ENCODE measurements at places on chromosomes 2 and 18. TPM values are rescaled to one million over a fixed set of nuclear protein-coding genes. Genes with fewer than 3 reads are reported as not detected.

Gene IL36G
- total RNA-seq, result not detected

Gene FHOD3
- total RNA-seq, result not detected

Gene PROC
- not detected for total RNA-seq

Gene TTN
- 12.4 TPM for total RNA-seq

Gene SLC4A3
- total RNA-seq, result not detected

Gene CFAP65
- not detected for total RNA-seq

Gene SPDYA
- total RNA-seq, result 1.3 TPM

Gene PLB1
- total RNA-seq, result 2.0 TPM

Gene TUBB8B
- not detected for total RNA-seq

Gene SLC9A4
- 0.11 TPM for total RNA-seq

Gene ALPP
- total RNA-seq, result not detected

Gene CHRND
- not detected for total RNA-seq

Gene NFE2L2
- total RNA-seq, result 67.4 TPM

Gene NPHP1
- not detected for total RNA-seq

Gene GPN1
- total RNA-seq, result 47.9 TPM

Gene HOXD11
- not detected for total RNA-seq
